HEK293T (cell line): ENCODE measurements at places on chromosomes 2 and 18.

GRCh38 chr18:54529444-54529843 is 61.6 kb upstream of the DYNAP start:
- DNase-seq, result no peak

DNA sequence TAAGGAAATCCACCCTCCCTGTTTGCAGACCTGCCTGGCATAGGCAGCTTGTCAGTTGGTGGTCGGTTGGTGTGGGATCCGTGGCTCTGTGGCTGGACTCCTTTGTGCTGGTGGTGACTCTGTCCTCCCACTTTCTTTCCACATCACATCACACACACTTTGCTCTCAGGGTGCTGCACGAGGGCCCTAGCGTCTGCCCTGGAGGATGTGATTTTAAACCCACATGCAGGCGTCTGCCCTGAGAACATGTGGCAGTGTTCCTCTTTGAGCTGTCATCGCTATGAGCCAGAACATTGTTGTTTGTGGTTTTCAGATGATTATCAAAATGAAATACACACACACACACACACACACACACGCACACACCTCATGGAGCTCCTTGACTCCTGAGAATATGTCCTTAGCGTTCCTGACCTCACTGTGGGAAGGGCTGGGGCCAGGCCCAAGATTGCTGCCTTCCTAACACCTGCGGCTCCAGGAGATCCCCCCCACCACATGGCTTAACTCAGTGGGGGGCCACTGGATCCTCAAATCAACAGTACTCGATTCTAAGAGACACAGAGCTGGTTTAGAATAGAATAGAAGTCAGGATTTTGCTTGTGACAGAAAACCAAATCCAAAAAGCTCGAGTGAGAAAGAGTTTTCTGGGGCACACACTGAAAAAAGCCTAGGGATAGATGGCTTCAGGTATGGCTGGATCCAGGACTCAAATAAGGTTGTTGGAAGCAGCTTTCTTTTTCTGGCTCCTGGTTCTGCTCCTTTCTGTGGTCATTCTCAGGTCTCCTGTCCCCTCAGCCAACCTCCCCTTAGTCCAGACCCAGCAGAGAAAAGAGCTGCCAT is 54.8 kb downstream of the RTP5 start:
- no peak for DNase-seq

DNA sequence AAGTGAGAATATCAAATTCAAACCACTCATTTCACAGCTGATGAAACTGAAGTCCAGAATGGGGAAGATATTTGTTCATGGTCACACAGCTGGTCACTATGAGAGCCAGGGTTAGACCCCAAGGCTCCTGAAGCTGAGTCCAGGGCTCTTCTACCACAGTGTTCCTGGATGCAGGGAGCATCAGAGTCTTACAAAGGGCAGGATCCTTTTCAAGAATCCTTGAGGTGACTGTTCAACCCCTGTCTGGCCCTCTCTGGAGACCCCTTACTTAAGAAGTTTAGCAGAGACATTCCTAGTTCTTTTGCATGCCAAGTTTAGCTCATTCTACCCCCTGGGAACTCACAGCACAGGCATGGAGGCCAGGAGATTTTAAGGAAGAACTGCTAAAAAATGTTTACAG is 15.7 kb downstream of the PROKR1 start:
- no peak for DNase-seq

DNA sequence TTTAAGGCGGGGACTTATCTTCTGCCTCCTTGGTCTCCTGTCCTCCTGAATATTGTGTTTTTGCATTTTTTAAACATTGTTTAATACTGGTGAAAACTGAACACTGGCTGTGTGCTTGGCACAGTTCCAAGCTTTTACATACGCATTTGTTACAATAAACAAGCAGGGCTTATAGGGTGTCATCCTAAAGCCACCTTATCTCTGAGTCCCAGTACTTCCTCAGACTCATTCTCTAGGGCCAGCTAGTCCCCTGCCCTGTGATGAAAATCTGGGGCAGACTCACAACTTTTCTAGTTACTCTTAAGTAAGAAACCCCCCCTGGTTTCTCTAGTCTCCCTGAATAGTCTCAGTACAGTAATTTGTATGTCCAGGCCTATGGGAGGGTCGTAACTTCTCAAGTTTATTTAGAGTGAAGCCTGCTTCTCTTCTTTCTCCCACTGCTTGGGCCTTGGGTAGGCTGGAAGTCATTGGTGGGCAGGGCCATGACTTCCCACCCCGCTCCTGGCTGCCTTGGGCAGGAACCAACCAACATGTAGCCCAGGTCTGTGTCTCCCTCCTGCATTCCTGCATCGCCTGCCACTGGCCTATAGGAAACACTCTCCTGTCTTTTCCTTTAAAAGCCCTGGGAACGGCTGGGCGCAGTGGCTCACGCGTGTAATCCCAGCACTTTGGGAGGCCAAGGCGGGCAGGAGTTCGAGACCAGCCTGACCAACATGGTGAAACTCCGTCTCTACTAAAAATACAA is 7.7 kb upstream of the KCNE4 start:
- no peak for DNase-seq

GRCh38 chr2:8457092-8457481 is 224.8 kb upstream of the ID2 start:
- DNase-seq, result no peak

DNA sequence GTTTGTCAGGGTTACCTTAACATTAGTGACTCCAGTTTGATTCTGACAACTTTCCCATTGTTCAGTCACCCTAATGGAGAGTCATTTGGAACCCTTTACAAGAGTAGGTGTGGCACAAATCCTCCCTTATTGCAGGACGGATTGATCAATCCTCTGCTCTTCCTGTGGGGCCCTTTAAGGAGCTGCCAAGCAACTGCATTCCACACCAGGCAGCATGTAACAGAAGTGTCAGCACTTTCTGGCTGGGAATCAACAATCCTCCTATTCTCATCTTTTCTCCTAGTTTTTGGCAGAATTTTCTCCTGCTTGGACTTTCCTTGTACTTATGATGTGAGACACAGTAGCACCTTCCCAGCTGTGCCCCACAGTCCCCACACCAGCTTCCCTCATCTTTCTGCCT is 177.8 kb downstream of the ST6GAL2 start:
- no peak for DNase-seq

DNA sequence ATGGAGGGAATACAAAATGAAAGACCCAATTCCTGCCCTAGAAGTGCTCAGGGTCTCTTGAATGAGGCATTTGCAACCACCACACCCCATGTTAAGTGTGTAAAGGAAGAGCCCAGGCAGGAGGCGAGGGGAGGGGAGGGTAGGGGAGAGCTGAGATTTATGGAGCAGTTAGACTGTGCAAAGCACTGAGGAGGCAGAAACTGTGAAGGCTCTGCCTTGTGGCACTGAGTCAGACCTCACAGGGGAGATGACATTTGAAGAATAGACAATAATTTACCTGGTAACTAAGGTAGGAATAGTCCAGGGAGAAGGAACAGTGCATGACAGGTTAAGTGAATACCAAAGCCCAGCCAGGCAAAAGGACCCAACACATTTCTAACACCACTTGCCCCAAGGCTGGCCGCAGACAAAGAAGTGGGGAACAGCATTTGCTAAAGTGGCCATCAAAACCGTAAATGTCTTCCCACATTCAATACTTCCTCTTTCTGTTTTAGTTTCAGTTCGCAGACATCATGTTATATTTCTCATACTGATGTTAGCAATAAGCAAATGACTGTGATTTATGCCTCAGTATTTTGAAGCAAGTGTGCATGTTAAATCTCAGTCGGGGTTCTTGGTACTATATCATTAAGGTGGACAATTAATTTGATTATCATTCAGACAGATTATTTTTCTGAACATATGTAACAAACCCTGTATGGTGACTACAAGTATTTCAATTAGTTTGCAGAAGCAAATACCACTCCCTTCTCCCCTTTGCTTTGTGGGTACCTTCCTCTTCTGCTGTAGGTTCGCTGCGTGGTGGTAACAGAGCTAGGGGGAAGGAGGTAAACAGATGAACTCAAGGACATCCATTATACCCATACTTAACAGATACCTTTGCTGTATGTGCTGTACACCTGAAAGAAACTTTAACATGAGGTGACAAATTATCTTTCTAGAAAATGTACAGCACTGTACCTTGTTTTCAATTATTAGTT is 27.5 kb downstream of the CDH20 start:
- DNase-seq, result no peak

DNA sequence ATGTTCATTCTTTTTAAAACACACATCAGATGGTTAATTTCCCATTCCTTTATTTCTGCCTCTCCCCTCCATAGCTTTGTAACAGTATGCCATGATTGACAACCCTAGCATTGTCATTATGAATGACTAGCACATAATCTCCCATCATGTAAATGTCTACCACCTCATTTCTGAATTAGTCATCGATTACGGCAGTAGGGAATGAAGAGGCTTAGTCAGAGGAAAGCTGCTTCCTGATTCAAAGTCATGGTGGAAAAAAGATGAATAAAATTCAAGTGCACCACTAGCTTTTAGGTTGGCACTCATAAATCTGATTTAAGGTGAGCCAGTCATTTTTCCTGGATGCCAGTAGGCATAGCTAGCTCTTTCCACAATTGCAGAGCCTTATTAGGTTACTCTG is 19.1 kb upstream of the ACMSD start:
- DNase-seq, result no peak

DNA sequence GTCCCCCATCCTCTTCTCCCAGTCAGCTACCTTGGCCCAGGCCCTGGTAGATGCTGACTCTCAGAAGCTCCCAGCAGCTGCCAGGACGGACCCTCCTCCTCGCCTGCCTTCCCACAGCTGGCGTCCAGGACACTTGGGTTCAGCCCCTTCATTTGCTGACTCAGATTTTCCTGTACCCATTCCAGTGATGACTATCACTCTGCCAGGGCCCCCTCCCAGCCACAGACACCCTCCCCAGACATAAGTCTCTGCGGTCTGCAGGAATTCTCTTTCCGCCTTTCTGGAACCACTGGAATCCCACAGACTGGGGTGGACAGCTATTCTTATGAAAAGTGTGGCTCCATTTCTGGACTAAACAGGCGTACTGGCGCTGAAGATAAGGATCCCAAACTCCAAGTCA is 260.3 kb upstream of the EPAS1 start:
- DNase-seq, result no peak

GRCh38 chr2:103859238-103859637 is 994.7 kb upstream of the POU3F3 start:
- no peak for DNase-seq

GRCh38 chr2:129755786-129756185 is 223.7 kb upstream of the RAB6C start:
- DNase-seq, result no peak

GRCh38 chr2:64975232-64975821 is 13.9 kb upstream of the SLC1A4 start:
- DNase-seq, result no peak

GRCh38 chr2:166673986-166674385 is 179.9 kb upstream of the SCN7A start:
- DNase-seq, result no peak

- DNase-seq, result no peak
Observed at GRCh38 chr2:235535423-235536130, 41.7 kb downstream of the AGAP1 start.

- DNase-seq, result no peak
Observed at GRCh38 chr2:60000686-60001085, 552.8 kb downstream of the BCL11A start.

DNA sequence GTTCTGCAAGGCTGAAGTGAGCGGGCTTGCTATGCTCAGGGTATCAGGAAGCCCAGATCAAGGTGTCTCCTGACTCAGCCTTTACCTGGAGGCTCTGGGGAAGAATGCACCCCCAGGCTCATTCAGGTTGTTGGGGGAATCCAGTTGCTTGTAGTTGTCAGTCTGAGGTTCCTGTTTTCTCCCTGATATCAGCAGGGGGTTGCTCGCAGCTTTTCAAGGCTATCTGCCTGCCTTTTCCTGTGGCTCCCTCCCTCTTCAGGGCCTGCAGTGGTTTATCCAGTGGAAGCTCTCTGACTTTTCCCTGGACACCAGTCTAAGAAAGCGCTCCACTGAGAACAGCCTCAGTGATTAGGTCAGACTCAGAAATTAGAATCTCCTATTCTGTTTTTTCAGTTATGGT is 116.6 kb downstream of the PTPRM start:
- no peak for DNase-seq

DNA sequence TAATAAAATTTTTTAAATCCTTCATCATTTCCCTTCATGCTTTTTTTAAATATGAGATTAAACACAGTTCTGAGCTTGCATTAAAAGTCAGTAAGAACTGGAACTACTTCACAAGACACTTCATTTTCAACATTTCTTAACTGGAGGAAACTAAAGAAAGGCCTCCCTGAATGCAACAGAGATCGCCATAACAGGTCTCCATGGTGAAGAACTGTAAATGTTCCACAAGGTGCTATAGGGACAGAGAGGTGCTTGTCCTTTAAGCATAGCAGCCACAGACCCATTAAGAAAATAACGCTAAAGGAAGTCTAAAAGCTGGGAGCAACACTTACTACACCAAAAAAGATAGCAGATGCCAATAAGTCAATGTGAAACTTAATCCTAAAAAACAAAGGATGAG is 8.5 kb downstream of the STAM2 start:
- DNase-seq, result no peak

GRCh38 chr18:11953113-11953512 is 28.2 kb upstream of the IMPA2 start:
- DNase-seq, result no peak

- no peak for DNase-seq
Observed at GRCh38 chr18:36094431-36094830, 27.1 kb upstream of the RPRD1A start.

DNA sequence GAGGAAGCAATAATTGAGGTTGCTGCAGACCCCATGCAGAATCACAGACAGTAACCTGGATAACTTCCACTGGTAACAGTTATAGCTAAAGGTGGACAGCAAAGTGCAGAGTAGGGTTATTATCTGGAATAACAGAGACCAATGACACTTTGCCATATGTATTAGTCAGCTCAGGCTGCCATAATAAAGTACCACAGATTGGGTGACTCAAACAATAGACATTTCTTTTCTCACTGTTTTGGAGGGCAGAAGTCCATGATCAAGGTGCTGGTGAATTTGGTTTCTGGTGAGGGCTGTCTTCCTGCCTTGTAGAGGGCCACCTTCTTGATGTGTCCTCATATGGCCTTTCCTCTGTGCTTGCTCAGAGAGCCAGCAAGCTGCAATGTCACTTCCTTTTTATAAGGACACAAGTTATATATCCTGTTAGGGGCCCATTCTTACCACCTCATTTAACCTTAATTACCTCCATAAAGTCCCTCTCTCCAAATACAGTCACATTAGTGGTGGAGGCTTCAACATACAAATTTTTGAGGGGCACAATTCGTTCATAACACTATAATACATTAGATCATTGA is 191.0 kb upstream of the LRP1B start:
- DNase-seq, result no peak

GRCh38 chr18:23703057-23703986 is 14.1 kb downstream of the LAMA3 start:
- DNase-seq, result peak; percentile 66

GRCh38 chr2:224645722-224646121 is 60.6 kb upstream of the CUL3 start:
- no peak for DNase-seq

- no peak for DNase-seq
Observed at GRCh38 chr2:224325941-224326340, 76.0 kb downstream of the FAM124B start.

GRCh38 chr2:135186054-135186453 is 134.0 kb downstream of the RAB3GAP1 start:
- DNase-seq, result no peak

- DNase-seq, result no peak
Observed at GRCh38 chr2:27448381-27448780, 6.2 kb downstream of the KRTCAP3 start.
